Stimulated activated naive CD8-positive, alpha-beta T cell treated with anti-CD3 and anti-CD28 coated beads, Interleukin-15, amount 100 ng/mL, for 72 hours (primary cell): ENCODE measurements at places on chromosomes 1 and 21.

- no peak for DNase-seq
Observed at GRCh38 chr1:157092831-157093230, 6.8 kb downstream of the ETV3L start.

GRCh38 chr1:23091545-23091944 is 72.3 kb downstream of the KDM1A start:
- DNase-seq: no peak

GRCh38 chr21:46605767-46606426 is 1.0 kb upstream of the S100B start:
- DNase-seq: peak; percentile 49

DNA sequence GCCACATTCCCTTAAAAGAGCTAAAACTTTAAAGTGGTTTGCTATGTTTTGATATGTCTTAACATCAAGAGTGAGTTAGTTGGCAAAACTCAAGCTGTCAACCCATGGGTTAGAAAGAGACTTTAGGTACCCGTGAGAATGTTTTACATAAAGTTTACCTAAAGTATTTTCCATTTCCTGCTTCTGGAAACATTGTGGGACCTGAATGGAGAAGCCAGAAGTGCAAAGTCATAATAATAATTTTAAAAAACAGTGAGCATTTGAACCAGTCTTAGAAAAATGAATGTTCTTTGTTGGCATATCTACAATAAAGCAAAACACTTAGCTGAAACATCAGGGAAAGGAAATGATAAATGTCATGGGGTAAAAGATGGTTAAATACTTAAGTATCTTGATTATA is 34.8 kb downstream of the LRRC8C start:
- DNase-seq: no peak

- no peak for DNase-seq
Observed at GRCh38 chr21:26920055-26920454, 46.8 kb downstream of the ADAMTS5 start.

DNA sequence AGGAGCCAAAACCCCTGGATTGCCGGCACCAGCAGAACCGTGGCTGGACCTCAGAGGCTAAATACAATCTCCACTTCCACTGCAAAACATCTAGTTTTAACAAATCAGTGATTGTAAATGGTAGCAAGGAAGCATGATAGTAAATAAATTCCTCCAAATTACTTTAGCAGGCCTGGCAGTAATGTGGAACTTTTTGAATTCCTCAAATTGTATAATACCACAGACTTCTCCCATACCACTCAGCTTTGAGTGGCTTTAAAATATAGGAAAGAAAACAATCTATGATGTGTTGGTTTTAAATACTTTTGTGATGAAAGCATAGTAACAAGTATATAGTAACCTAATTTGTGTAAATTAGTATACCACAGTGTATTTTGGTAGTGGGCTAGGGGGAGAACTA is 34.1 kb downstream of the NIBAN1 start:
- DNase-seq: no peak

DNA sequence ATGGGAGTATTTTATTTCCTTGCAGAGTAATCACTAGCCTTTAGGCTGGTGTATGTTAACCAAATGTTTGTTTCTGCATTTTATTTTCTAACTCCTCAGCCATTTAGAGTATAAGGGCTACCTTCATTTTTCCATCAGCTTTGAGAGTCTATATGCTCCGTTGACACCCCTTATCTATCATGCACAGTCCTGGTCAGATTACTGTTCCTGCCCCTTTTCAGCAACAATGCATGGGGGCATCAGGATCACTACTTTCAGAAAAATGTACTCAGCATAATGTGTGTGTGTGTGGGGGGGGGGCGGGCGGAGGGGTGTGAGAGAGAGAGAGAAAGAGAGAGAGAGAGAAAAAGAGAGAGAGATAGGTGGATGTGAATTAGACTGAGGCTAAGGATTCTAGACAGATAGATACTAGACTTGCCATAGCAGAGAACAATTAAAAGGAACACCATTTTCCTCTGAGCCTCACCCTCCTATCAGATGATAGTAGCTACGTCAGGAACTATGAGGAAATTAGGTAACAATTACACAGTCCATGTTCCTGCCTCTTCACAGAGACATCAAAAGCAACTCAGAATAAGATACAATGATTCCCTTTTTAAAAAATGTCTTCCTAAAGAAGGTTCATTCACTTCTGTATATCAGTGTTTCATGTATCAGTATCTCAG is 40.8 kb downstream of the FCER1A start:
- DNase-seq: no peak

- no peak for DNase-seq
Observed at GRCh38 chr1:39640861-39641260, 1.4 kb upstream of the HEYL start.

DNA sequence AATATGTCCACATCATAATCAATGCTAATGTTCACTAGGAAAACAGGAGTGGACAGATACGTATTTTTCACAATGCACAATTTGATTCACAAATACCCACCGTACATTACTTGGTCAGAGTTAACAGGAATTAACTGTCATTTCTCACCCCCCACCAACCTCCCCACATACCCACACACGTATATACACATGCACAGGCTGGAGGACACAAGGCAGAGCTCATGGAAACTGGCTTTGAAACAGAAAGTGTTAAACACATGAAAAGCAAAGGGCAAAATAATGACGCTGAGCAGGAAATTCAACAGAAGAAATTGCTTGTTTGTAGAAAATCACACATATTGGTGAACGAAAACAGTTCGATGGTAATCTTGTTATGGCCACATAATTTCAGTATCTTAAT is 188.4 kb upstream of the DMRTA2 start:
- DNase-seq: peak; percentile 6
